ENCODE measurements at places on chromosomes 6 and 20.
A peak's percentile ranks its signal among the peaks of the same experiment; 100 is the strongest.

DNA sequence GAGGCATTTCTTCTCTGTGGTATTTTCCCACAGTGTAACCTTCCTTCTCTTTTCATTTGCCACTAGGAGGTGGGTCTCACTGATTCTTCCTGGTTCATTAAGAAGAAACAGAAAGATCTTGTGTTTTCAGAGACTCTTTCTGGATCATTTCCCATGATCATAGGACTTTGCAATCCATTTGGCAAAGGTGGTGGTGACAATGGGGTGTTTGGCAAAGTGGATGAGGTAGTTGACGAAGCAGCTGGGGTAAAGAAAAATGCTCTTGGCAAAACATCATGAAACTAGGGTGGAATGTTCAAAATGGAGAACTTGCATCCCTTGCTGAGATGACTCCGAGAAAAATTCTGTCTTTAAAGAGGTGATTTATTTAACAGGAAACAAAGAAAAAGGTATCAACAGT is 50.6 kb downstream of the TRAF3IP2 start:
- peak; percentile 33 for DNase-seq

DNA sequence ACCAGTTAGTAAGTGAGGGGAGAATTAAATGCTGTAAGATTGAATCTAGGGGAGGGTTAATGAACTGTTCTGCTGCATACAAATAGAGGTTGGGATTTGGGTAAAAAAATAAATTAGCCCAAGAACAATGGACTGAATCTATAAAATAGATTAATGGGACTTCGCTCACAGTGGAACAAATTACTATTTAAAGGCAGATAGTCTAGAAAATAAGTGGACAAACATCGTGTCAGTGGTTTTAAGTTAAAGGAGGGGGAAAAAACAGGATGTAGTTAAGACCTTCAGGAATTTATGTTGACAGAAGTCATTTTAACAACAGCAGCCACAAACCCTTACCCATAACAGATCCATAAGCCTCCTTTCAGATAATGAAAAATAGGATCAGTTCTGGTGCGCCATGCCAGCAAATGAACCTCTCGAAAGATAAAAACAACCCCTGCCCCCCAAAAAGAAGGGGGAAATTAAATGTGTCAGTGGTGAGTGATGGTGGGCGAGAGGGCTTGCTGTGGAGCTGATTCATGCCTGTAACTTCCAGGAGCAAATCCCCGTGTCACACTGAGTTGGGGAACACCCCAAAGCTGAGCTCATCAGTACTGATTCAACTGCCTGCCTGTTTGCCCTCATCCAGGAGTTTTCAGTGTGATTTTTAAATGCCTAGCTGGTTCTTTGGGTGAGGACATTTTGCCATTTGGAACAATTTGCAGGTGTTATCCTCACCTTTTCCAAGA is 86.8 kb downstream of the PPP1R14C start:
- DNase-seq, result no peak

GRCh38 chr6:86016077-86016476 is 373.4 kb upstream of the SYNCRIP start:
- DNase-seq, result no peak

DNA sequence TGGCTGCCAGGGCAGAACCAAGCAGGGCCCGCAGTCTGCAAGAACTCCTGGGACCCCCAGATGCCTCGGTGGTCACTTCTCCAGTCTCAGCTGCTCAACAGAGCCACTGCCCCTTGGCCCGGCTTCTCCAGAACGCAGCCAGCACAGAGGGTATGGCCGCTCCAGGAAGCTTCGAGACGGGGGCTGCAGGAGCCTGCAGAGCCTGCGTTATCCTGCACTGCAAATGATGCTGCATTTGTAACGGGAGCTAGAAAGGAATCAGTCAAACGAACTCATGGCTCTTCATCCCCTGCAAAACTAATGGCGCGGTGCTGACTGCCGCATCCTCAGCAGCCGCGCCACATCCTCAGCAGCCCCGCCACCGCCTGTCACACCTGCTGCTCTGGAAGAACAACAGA is 254.9 kb downstream of the TAF4 start:
- peak; percentile 6 for DNase-seq

DNA sequence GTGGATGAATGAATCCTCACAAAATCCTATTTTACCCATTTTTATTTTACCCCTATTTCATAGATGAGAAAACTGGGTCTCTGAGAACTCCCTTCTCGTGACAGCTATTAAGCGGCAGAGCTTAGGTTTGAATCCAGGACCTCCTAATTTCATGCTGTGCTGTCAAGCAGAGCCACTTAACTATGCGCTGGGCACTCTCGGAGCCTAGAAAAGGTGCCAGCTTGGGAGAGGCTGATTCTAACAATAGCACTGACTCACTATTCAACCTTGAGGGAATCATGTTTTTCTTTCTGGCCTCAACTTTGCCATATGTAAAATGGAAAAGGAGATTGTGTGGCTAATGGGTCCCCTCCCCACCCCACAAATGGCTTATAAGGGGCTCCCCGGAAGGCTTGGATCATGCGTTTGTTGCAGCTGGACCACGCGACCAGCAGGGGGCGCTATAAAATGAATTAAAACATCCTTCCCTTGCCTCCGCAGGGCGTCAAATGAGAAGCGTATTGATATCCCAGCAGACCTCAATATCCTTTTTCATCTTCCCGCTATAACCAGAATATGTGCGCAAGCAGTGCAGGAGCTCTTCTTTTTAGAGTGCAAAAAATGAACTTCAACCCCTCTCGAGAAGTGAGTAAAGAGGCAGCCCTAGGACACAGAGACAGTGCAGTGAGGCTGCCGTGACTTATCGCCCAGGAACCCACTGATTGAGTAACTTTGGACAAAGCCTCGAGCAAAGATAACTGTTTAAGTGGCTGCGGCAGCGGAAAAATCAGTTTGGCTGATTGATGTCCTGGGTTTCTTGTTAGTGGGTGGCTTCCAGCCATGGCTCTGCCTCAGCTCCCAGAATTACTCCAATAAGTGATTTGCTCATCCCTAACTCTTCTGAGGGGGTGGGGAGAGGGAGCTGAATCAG is 12.8 kb upstream of the PDYN start:
- peak; percentile 49 for DNase-seq

DNA sequence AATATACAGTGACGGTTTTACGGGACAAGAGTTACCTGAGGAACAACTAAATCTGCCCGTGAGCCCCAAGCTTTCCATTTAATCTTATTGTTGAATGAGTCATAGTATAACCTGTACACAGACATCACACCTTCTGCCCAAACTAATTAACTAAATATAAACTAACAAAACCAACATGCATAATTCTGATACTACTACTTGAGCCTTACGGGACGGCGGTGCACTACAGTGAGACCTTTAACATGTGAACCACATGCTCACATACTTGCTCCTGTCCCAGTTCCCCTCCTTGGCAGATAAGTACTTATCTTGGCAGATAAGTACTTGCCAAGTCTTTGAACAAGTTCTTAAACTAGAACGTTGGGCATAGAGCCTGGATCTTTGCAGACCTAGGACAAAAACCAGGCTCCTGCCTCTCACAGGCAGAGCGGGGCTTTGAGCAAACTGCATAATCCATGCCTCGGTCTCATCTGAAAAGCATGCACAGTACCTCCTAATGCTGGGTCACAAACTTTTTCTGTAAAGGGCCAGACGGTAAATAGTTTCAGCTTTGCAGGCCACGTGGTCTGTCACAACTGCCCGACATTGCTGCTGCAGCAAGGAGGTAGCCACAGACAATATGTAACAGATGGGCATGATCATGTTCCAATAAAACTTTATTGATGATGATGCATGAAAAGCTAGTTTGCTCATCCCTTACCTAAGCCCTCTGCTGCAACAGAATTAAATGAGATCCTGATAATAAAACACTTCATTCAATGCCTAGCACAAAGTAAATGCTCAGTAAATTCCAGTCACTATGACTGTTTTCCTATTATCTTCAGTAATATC is 23.0 kb downstream of the ZNF217 start:
- no peak for DNase-seq

- no peak for DNase-seq
These were observed 22.8 kb downstream of the FYN start for GRCh38 chr6:111850295-111850937.

- DNase-seq, result no peak
These were observed 38.5 kb downstream of the EPB41L2 start for GRCh38 chr6:131024565-131024964.

DNA sequence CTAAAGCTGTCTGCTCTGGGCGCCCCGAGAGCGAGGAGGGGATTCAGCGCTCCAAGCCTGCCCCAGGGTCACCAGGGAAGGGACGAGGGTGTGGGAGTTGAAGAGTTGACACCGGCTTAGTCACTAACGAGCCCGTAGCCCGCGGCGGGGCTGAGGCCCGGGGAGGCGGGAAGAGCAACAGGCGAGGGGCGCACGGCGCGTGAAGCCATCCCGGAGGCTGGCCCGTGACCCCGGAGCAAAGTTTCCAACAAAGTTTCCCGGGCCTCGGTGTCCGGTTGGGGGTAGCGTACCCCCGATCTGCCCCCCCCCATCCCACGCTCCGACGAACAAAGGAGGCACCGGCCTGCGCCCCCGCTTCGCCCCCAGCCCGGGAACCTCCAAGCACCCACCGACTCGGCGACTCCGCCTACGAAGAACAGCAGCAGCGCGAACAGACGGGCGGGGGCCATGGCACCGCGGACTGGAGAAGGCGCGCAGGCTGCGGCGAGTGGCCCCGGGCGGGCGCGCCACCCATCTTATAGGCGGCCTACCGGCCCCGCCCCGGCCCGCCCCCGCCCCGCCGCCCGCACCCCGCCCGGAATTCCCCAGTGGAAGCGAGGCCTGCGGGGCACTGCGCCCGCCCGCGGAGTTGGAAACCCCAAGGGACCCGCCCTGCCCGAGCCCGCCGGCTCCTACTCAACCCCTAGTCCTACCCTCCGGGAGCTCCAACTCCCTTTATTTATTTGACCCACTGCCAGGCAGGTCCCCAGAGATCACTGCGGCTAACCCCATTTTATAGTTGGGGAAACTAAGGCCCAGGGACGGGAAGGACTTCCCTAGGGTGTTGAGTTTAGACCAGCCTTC is at the start of gene SDC4:
TSS of gene SDC4 (minus strand) at position 489 of the 843 bp plus-strand sequence. CDS start at position 449, 40 bp downstream.
- DNase-seq, result peak; percentile 69

GRCh38 chr6:108116546-108117426 is 42.2 kb upstream of the OSTM1 start:
- DNase-seq, result no peak

GRCh38 chr6:32189069-32189741 is 797 bp downstream of the PBX2 start:
- DNase-seq, result no peak

DNA sequence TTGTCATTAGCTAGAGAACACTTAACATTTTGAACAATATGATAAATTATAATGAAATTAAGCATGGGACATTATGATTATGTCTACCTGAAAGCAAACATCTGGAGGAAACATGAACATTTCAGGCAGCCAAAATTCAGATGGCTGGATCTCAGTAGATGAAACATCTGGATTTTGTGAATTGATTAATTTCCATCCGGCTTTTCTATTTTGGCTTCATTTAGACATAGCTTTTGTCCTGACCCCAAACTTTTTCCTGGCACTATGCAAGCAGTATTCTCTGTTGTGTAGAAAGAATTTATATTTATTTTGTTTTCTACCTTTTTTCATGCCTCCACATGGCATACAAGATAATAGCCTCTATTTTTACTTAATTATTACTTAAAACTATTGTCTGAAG is 186.3 kb downstream of the OGFRL1 start:
- DNase-seq, result no peak

DNA sequence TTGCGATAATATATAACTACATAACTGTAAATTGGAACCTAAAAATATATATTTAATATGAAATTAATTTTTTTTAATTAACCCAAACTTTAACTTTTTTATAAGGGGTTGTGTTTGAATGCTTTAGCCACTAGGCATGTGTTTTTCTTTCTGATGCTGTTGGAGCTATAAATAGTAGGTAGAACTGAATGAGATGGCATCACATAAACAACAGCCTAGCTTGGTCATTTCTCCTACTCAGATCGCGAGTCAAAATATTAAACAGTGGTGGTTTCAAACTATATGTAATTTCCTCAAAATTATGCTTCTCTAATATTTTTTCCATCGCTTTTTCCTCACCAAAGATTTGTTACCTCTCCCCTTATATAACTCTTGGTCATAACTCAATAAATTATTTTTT is 243.2 kb downstream of the ARID1B start:
- DNase-seq, result no peak

DNA sequence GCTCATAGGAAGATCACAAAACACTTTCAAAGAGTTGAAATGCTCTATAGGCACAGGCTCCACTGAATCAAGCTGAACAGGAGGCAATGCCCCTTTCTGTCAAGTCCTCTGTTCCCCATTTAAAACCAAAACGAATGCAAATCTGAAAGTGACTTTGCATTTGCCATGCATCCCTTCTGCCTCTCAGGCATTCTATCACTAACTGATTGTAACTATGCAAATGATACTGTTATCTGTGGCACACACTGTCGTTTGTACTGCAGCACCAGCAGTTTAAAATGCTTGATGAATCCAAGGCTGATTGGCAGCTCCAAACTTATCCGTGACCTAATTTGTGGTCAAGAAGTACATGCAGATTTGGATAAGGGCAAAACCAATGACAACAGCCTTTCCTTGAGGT is 1067.5 kb upstream of the MAP3K7 start:
- no peak for DNase-seq

- peak; percentile 91 for DNase-seq
These were observed 113.0 kb downstream of the ERMARD start for GRCh38 chr6:169864148-169865020.

- DNase-seq, result no peak
These were observed 368.5 kb upstream of the EPHA7 start for GRCh38 chr6:93787841-93788240.

- no peak for DNase-seq
These were observed 901.7 kb upstream of the CITED2 start for GRCh38 chr6:140276133-140276532.

- no peak for DNase-seq
These were observed 128.5 kb downstream of the BCAS1 start for GRCh38 chr20:53941680-53942471.

DNA sequence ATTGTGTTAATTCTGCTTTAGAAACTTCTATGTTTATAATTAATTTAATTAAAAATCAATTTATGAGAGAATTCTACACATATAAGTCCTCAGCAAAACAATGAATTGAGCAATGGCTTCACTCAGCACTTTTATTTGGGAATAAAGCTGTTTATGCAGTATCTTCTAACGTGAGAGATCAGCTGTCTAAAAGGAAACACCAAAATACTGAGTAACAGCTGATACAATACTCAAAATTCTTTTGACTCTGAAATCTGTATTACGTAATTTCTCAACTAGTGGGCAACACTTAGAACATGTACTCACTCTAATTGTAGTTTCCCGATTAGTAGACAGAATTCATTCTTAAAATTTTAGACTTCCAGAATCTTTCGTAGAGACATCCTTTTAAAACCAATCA is 49.8 kb downstream of the MAP3K7 start:
- no peak for DNase-seq

DNA sequence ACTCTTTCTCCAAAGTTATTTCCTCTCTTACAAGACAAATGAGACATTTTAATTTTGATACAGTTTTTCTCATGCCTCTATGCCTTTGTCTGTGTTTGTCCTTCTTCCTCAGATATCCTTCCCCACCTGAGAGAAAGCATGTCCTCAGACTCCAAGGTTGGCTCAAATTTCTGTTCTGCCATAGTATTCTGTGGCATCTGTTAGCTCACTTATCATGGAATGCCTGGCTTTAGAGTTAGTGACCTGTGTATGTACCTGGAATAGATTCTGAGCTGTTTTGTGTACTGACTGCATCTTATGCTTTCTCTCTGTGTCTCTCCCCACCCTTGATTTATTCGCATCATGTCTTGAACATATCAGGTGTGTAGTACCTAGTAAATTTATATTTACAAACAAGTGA is 90.0 kb downstream of the CENPW start:
- no peak for DNase-seq

- no peak for DNase-seq
These were observed 8.2 kb upstream of the PYGB start for GRCh38 chr20:25239387-25240370.
